Coronary artery (tissue), 2 donors: ENCODE measurements at places on chromosomes 1 and 21.

- no peak for DNase-seq
Observed at GRCh38 chr1:196403803-196404690, 204.2 kb downstream of the KCNT2 start.

- DNase-seq: no peak
Observed at GRCh38 chr21:46489800-46490199, 31.1 kb downstream of the DIP2A start.

DNA sequence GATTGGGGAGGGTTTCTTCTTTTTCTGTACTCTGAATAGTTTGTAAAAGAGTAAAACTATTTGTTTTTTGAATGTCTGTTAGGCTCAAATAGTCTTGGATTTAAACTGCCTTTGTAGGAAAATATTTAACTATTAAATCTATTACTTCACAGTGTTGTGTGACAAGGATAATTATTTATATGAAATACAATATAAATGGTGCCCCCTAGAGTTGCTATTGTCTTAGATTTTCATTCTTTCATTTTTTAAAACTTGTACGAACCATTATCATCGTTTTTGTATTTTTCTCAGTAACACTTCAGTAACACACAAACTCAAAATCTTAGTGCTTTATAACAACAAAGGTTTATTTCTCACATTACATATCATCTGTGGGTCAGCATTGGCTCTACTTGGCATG, 37.4 kb downstream of the C1orf185 start:
- DNase-seq: no peak

- DNase-seq: no peak
Observed at GRCh38 chr1:53658489-53659230, 80.3 kb downstream of the GLIS1 start.

GRCh38 chr1:29387210-29387609, 150.9 kb downstream of the PTPRU start:
- DNase-seq: peak; percentile 29

- no peak for DNase-seq
Observed at GRCh38 chr1:209190591-209191261, 392.8 kb upstream of the CAMK1G start.

GRCh38 chr1:12669529-12670068, 25.7 kb downstream of the AADACL4 start:
- no peak for DNase-seq

GRCh38 chr21:26210614-26211013, 40.0 kb upstream of the APP start:
- no peak for DNase-seq

DNA sequence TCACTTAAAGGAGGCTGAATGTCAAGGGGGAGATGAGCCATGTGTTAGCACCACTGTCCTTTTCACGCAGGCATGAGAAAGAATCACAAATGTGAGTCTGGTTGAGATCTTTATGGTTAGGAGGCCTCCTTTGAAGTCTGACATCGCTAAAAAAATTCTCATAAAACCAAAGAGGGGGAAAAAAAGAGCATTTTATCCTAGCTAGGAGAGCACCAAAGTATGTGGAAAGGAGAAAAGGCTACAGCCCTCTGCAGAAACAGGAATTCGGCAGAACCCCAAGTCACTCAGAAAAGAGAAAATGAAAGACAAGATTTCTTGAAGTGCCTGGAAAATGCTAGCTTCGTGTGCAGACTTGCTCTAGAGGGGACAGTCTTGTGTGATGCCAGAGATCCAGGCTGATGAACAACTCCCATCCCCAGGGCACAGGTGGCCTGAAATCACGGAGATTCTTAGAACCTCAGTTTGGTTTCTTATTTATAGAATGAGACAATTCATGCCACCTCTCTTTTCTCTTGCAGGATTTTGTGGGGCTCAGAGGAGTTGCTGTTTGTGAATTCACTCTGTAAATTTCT, 61.5 kb downstream of the RUNX1 start:
- DNase-seq: no peak

- no peak for DNase-seq
Observed at GRCh38 chr1:234258071-234258470, 115.2 kb upstream of the COA6 start.

DNA sequence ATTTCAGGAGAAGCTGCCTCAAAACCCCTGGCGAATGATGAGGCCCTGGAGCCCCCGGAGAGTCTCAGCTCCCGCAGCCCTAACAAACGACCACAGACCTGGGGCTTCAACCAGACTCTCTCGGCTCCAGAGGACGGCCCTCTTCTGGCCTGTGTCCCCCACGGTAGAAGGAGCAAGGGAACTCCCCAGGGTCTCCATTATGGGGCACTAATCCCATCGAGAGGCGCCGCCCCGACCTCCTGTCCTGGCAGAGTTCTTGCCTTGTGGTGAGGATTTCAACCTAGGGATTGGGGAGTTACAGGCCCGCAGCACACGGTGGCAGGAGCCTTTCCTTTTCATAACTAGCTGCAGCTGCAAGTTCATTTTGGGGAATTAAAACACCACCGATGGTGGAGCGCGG, 6.2 kb downstream of the FAAP20 start:
- DNase-seq: no peak

DNA sequence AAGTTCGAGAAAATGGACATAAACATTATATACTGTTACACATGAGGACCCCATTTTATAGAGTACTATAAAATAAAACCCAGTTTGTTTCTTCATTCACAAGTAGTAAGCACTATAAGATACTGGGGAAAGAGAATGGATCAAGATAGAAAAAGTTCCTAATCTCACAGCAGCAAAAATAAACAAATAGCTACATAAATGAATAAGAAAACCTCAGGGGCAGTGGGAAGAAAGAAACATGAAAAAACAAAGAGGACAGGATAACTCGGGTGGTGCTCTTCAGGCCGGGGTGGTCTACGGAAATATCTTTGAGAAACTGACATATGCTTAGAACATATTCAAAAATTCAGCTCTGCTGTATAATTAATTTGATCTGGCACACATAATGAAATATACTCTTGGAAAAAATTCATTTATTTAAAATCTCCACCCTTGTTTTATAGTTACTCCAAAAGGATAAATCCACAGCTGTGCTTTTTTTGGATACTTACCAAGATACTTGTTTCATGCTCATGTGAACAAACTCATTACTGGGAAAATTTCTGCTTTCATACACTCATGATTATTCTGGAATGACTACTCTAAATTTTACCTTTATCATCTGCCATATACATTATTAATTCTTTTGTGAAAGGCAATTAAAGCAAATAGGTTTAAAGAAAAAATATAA, 20.0 kb downstream of the CEP170 start:
- no peak for DNase-seq

DNA sequence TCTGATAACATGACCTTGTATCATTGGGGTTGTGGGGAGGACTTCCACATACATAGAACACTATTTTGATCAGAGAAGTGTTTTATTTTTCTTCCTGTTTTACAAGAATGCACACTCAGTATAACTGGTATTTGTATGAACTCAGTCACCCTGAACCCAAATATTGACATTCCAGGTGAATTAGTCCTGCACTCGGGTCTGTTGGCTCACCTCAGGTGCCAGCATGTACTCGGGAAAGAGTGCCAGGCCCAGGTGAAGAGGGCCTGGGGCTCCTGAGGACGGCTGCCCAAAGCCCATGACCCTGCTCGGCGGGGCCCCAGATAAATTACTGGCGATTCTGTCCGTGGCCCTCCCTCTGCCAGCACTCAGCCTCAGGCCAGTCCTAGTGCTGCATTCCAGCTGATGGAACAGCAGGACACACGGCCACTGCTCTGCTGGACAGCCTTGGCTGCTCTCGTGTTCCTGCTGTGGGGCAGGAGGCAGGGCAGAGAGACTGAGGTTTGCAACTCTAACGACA, 75.4 kb upstream of the TMPRSS2 start:
- DNase-seq: no peak

DNA sequence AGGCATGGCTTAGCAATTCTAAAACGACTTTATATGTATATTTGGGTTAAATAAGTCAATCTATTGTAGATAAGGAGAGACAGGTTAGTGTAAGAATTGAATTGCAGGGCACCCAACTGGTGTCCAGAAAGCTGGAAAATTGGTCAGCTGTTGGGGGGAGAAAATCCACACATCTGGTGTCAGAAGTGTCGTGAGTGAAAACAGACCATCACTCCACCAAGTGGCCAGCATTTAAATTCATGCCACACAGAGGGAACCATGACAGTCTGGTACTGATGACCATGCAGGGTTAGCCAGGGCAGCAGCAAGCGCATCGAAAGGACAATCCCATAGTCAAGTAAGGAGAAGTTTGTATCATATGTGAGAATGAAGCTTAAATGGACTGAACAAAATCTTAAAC, 11.7 kb downstream of the LAX1 start:
- DNase-seq: no peak

GRCh38 chr1:85093644-85094043, 45.3 kb upstream of the MCOLN3 start:
- DNase-seq: no peak

GRCh38 chr1:70383483-70383882, 27.6 kb upstream of the CTH start:
- no peak for DNase-seq

GRCh38 chr1:9717193-9718005, 65.9 kb downstream of the PIK3CD start:
- no peak for DNase-seq

- DNase-seq: no peak
Observed at GRCh38 chr1:64915381-64916274, 50.7 kb downstream of the JAK1 start.

GRCh38 chr1:201639826-201640225, 100.9 kb downstream of the NAV1 start:
- no peak for DNase-seq

GRCh38 chr1:228081144-228081543, 1.4 kb upstream of the ARF1 start:
- DNase-seq: no peak

GRCh38 chr1:211653959-211654496, 21.4 kb downstream of the NEK2 start:
- DNase-seq: no peak

DNA sequence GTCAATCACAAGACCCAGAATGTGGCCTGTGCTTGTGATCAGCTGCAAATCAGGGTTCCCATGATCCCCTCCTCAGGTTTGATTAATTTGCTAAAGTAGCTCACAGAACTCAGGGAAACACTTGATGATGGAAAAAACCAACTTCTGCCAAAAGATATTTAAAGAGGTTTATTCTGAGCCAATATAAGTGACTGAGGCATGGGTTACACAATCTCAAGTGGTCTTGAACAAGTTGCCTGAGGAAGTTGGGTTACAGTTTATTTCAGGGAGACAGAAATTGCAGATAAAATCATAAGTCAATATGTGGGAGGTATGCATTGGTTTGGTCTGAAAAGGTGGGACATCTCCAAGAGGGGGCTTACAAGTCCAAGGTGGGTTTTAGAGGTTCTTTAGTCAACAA, 243.1 kb downstream of the S1PR1 start:
- DNase-seq: no peak

DNA sequence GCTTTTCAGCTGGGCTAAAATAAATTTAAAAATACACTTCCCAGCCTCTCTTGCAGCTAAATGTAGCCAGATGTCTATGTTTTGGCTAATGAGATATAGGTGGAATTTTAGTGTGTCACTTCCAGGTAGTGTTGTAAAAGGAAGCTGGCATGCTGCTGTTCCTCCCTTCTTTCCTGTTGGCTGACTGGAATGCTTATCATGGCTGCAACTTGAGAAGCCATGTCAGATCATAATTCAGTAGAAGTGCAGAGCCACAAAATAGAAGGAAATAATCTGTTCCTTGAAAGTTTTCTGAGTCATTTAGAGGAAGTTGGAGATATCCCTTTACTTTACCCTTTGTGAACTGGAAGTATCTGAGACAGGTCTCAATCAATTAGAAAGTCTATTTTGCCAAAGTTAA, 10.9 kb upstream of the RBM15 start:
- DNase-seq: no peak

- DNase-seq: no peak
Observed at GRCh38 chr1:21573475-21573874, 64.3 kb downstream of the ALPL start.

GRCh38 chr21:40567501-40567900, 279.5 kb downstream of the DSCAM start:
- no peak for DNase-seq

DNA sequence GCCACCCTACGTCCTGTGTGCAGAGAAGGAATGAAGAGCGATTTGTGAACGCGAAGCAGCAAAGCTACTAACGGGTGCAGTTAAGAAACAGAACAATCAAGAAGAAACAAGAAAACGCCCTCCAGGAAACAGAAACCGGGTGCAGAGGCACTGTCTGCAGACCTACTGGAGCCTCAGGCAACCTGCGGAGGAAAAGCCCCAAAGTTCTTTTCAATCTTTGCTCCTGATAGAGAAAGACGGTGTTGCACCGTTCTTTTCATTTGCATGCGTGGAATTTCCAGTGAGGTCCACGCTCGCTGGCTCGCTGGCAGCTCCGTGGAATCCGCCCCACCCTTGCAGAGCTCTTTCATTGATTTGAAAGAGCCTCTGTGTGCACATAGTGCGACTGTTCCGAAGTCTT, 37.0 kb upstream of the PDE9A start:
- no peak for DNase-seq

- no peak for DNase-seq
Observed at GRCh38 chr1:200668514-200669313, 993 bp downstream of the DDX59 start.

DNA sequence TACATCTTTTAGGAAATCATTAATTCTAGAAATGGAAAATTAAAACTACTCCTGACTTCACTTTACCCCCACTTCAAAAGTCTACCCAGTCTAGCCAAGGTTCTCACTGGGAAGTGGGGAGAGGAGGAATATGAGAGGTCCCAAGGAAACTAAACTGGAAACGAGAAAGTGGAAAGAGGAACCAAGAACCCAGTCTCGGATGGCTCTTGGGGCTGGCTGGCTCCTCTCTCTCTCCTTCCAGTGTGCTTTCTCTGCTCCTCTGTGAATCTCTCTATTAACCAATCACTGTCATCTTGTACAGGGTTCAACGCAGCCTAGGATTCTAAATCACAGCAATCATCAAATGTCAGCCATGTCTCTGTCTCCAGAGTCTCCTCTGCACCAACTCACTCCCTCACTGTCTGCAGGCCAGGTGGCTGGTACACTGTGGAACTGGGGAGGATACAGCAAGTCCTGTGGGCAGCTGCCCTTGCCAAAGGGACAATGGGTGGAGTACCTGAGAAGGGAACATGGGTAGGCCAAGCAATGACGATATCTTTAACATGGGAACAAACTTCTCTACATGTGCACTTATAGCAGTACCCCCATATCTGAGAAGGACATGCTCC, 33.7 kb downstream of the GNB1 start:
- no peak for DNase-seq

DNA sequence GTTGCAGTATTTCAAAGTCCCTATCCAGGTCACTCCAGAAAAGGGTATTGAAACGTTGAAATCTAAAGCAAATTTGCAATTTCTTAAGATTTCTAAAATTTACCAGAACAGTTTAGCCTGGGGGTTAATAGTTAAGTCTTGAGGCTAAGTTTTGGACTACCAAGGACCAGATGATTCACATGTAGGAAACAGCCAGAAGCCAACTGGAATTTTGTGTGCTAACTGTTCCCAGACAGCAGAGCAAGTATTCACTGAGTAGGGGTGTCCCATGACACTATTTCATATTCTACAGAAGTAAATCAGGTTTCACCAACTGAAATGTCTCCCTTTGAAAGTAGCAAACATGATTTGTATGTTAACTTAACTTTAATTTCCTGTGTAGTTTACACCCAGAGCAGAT, 11.5 kb upstream of the C1orf105 start:
- DNase-seq: no peak
